MG63 (cell line): ENCODE measurements at places on chromosomes 11 and 22. TPM values are rescaled to one million over a fixed set of nuclear protein-coding genes. Genes with fewer than 3 reads are reported as not detected.

- no peak for DNase-seq
Measured at GRCh38 chr22:35986088-35986487, 42.5 kb downstream of the RBFOX2 start.

DNA sequence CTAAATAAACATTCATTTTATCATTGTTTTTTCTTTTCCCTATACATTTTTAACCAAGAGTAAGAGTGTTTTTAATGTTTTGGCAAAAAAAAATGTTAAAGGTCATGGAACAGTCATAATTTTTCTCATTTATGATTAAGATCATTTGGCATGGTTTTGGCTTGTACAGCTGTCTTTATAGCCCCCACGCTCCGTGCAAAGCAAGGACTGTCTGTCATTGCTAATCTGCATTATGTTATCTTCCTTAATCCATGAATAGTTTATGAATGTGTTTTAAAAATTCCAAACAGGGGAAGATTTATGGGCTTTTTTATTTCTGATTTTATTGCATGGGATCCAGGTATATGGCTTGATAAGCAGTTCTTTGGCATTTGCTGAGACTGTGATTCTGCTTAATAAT, 28.1 kb downstream of the PGM2L1 start:
- DNase-seq, result no peak

DNA sequence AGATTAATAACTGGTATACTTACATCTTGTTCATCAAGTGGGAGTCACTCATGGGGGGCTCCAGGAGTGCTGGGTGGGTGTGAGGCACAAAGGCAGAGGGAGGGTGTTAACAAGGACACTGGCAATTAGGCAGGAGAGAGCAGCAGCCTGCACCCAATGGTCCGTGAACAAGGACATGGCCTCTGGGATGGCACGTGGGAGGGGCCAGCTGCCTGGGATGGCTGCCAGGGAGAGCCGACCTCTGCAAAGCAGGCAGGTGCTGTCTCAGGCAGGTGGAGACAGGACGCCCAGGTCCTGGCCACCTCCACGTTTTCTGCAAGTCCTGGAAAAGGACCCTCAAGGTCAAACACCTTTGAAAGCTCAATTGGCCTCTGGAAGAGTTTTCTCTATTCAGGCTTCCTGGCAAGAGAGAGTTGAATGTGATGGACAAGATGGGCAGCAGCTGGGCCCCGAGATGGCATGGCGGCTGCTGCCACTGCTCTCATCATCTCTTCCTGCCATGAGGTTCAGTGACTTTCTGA, 257.1 kb downstream of the BUD13 start:
- DNase-seq, result no peak

GRCh38 chr11:125938418-125938817, 7.4 kb upstream of the VSIG10L2 start:
- DNase-seq, result no peak

GRCh38 chr11:125887373-125888324, at the start of gene HYLS1:
HYLS1 (plus strand) TSS chr11:125887668; CDS start chr11:125899369, 11,701 bp downstream.
- DNase-seq, result peak; percentile 98

- no peak for DNase-seq
Measured at GRCh38 chr11:118679483-118679882, at the start of gene TREH. TREH (minus strand) TSS chr11:118679650; CDS start chr11:118679627, 23 bp downstream.

- DNase-seq, result no peak
Measured at GRCh38 chr11:33891714-33892327, at the start of gene LMO2. LMO2 (minus strand) TSS chr11:33892076; CDS start chr11:33869716, 22,360 bp downstream.

The ZBTB44 gene
- total RNA-seq, result 17.8 and 18.5 TPM in 2 replicates

The PRR14L gene
- total RNA-seq, result 0.69 and 3.5 TPM in 2 replicates

The RIBC2 gene
- total RNA-seq, result 0.56 TPM in 1 of 2 replicates, not detected in the other

The KCTD14 gene
- 5.8 and 12.8 TPM in 2 replicates for total RNA-seq

The TUG1 gene
- 17.5 and 18.7 TPM in 2 replicates for total RNA-seq

The CENPM gene
- 23.6 and 60.6 TPM in 2 replicates for total RNA-seq

The CHRDL2 gene
- not detected in 2 replicates for total RNA-seq
